SK-N-SH (cell line): ENCODE measurements at places on chromosomes 11 and 22.

DNA sequence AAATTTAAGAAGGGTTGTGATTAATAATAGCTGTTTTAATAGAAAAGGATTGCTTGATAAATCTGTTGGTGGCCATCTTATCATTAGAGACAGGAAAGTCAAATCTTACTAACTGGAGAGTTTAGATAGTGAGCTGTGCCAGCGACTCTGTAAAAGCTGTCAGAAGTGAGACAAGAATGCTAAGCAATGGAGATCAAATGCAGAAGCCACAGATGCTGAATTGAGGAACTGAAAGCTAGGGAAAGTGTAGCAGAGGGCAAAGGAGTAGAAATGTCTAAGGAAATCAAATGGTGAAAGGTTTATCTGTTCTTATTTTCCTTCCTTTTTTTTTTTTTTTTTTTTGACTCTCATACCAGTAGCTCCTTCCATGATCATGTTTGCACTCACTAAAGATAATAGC lies 13.7 kb downstream of the MS4A13 start:
- no peak for DNase-seq

DNA sequence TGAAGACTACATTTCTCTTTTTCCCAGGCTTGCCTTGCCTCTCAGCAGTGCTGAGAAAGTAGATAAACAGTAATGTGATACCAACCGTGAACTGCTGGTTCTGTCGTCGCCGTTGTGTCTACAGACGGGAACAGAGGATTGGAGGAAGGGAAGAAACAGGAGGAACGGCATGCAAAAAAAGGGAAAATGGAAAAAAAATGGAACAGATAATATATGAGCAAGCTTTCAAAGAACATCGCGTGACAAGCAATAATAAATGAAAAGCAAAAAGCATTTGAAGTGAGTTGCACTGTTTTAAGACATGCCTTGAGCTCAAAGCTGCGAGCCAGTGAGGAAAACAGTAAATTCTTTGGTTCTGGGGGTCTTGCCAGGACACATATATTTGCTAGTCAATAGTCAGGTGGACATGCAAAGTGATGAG lies 305.9 kb downstream of the CADM1 start:
- no peak for DNase-seq

DNA sequence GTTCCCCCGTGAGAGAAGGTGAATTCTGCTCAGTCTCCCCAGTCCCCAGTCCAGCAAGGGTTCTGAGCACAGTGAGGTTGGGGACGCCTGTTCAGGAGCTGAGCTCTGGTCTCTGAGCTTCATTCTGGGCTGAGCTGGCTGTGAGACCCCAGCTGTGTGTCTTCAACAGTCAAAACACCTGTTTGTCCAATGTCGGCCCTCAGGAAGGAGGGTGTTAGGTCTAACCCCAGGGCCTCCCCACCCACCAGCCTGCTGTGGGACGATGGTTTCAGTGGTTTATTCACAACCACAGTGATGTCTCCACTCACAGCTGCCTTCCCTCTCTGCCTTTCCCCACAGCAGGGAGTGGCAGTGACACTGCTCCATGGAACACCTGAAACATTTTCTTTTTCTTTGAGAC lies 1282.9 kb downstream of the TBC1D22A start:
- no peak for DNase-seq

DNA sequence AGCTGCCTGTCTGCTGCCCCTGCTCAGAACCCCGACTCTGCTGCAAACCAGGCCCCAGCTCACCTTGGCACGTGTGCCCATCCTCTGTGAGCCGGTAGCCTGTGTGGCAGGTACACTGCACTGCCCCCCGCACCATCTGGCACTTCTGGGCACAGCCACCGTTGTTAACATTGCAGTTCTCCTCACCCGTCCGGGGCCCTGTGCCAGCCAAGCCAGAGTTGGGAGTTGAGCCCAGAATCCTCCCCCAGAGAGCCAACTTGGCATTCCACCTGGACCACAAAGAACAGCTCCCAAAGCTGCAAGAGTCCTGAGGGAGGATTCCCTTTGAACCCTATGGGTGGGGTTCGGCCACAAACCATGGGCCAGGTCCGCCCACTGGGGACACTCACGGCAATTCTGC lies 22.5 kb downstream of the LRP4 start:
- no peak for DNase-seq

- peak; percentile 76 for DNase-seq
These were observed 10.2 kb upstream of the PDE2A start for GRCh38 chr11:72684236-72684912.

GRCh38 chr11:129959687-129960086 lies 42.9 kb downstream of the PRDM10 start:
- no peak for DNase-seq

- DNase-seq: no peak
These were observed 15.8 kb upstream of the PKNOX2 start for GRCh38 chr11:125148743-125149142.

- DNase-seq: no peak
These were observed 38.5 kb upstream of the RAPSN start for GRCh38 chr11:47487421-47487820.

- peak; percentile 84 for DNase-seq
These were observed at the start of gene WNT11 for GRCh38 chr11:76206327-76207081. TSS of gene WNT11 (minus strand) at chr11:76206502. CDS start at chr11:76206407, 95 bp downstream.

- DNase-seq: peak; percentile 88
These were observed 78.7 kb upstream of the PPARA start for GRCh38 chr22:46071451-46072109.

- no peak for DNase-seq
These were observed 4.4 kb downstream of the POLR2L start for GRCh38 chr11:837990-838307.

GRCh38 chr11:18566406-18566805 lies 22.1 kb downstream of the UEVLD start:
- DNase-seq: no peak

DNA sequence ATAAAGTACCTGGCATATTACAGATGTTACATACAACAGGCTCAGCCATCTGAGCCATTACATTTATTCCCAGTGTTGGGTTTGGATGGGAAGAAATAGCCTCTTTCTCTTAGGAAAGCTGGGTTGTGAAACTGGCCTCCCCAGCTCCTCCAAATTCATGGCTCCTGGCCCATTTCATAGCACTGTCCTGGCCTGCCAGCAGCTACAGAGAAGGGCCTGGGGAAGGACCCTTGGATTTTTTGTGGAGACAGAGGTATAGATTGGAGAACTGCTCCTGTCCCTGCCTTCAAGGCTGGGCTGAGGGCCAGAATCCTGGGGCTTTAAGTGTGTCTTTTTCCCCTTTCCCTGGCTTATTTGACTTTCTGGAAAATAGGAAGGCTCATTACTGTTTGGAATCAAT lies 18.0 kb downstream of the PKNOX2 start:
- DNase-seq: no peak

- DNase-seq: no peak
These were observed 205.4 kb upstream of the CARD18 start for GRCh38 chr11:105344938-105345337.

GRCh38 chr11:123755813-123756212 lies 1.5 kb upstream of the OR6X1 start:
- no peak for DNase-seq

DNA sequence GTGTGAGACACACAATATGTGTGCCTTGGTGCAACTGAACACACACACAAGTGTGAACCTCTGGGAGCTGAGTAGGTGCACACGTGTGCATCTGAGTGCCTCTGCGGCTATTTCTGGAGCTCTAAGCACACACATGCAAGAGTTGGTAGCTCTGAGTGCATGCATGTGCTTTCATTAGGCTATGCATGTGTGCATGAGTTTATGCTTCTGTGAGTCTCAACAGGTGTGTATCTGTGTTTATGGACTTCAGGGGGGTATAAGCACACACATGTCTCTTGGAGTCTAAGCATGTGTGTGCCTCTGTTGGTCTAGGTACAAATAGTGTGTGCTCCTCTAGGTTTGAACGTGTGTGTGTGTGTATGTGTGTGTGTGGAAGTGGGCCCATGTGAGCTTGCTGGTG lies 25.8 kb downstream of the SLC22A12 start:
- no peak for DNase-seq

DNA sequence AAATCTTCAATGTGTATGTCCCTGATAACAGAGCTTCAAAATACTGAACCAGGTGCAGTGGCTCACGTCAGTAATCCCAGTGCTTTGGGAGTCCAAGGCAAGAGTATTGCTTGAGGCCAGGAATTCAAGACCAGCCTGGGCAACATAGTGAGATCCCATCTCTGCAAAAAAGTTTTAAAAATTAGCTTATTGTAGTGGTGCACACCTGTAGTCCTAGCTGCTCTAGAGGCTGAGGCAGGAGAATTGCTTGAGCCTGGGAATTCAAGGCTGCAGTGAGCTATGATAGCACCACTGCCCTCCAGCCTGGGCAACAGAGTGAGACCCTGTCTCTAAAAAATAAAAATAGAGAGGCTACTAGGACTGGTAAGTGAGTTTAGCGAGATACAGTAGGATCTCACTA lies 84.0 kb downstream of the PACS1 start:
- no peak for DNase-seq

DNA sequence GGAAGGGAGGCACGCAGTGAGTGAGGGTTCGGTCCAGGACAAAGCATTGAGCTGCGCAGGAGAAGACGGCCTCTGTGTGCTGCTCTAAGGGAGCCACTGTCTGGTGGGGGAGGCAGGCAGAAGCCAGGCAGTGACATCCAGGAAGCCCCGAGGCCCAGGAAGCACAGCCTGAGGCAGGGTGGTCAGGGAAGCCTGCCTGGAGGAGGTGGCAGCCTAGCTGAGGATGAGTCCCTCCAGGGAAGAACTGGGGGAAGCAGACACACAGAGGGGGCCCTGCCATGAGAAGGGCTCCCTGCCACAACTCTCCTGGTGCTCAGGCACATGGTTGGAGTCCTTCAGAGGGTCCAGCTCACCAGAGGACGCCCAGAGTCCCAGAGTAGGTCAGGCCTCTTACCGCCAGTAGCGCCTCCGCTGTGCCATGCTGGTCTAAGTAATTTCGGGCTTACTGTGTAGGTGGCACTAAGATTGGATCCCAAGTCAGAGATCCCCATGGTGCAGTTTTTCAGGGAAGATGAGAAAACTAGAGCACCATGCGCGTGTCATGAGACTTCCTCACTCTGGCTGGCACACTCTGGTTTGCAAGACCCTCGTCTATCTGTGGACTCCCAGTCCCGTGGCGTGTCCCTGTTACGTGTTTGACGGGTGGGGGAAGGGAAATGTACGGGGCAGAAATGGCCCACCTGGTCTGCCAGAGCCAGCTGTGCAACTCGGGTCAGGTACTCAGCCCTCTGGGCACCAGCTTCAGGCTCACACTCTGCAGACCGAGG lies 887.2 kb downstream of the BRD1 start:
- no peak for DNase-seq
